Pericardium fibroblast (primary cell): ENCODE measurements at places on chromosomes 2 and 18. TPM values are rescaled to one million over a fixed set of nuclear protein-coding genes. Genes with fewer than 3 reads are reported as not detected.

The CHRNA1 gene
- 0.77 TPM in 1 of 2 replicates, not detected in the other for total RNA-seq

The FSIP2 gene
- under 0.01 TPM in 1 of 2 replicates, not detected in the other for total RNA-seq

The TPO gene
- total RNA-seq, result not detected in 2 replicates

The NR4A2 gene
- 0.47 and 0.68 TPM in 2 replicates for total RNA-seq

The MOGAT1 gene
- total RNA-seq, result not detected in 2 replicates

The AMER3 gene
- total RNA-seq, result not detected in 2 replicates

The CNTNAP5 gene
- under 0.01 TPM in 1 of 2 replicates, not detected in the other for total RNA-seq

The FOXI3 gene
- not detected in 2 replicates for total RNA-seq

The VWA3B gene
- total RNA-seq, result not detected in 2 replicates

The TACR1 gene
- total RNA-seq, result under 0.01 and 0.82 TPM in 2 replicates

The SETBP1 gene
- 3.5 and 8.7 TPM in 2 replicates for total RNA-seq

The SPATA3 gene
- total RNA-seq, result not detected in 2 replicates

The FBXO15 gene
- 0.09 and 0.23 TPM in 2 replicates for total RNA-seq
